ENCODE measurements at places on chromosomes 11 and 22. TPM values are rescaled to one million over a fixed set of nuclear protein-coding genes. Genes with fewer than 3 reads are reported as not detected.

GRCh38 chr11:46238078-46238966 is 39.1 kb upstream of the CREB3L1 start:
- 0 out of 2 replicates have a peak, but pooled peaks cover 7% of the 10 kb centered on the region for H3K36me3 ChIP-seq
- H3K27me3 ChIP-seq: no peaks in the 10 kb centered on the region
- peak overlapping the region; percentile 59 for H3K27ac ChIP-seq
- H3K4me3 ChIP-seq: peak overlapping the region; percentile 56
- H3K4me1 ChIP-seq: peaks cover 45% of the 10 kb centered on the region
- peak; percentile 67 for DNase-seq

DNA sequence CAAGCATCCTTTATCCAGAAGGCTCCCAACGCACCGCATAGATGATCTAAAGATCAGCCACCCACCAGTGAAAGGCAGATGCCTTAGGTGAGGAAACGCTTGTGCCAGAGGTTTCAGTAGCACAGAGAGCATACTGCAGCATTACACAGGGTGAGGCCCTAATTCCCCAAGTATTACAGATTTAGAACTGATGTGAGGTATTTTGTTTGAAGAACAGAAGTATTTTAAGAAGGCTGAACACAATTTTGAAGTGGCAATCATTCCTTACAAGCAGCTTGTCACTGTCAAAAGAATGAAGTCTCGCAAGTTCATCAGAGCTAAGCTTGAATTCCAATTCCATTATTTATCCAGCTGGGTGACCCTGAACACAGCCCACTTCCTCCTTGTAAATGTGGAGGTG is 70.0 kb upstream of the FAT3 start:
- no peaks in the 10 kb centered on the region for H3K27me3 ChIP-seq
- no peak for DNase-seq
- no peaks in the 10 kb centered on the region for H3K4me1 ChIP-seq
- no peaks in the 10 kb centered on the region for H3K36me3 ChIP-seq

- no peak overlapping the region for H3K27ac ChIP-seq
- H3K27me3 ChIP-seq: no peaks in the 10 kb centered on the region
- no peak overlapping the region for H3K4me3 ChIP-seq
- peak; percentile 50 for DNase-seq
- peaks cover 9% of the 10 kb centered on the region for H3K4me1 ChIP-seq
These were observed 11.9 kb downstream of the C11orf21 start for GRCh38 chr11:2289859-2290258.

TM7SF2 gene
- total RNA-seq: 2.4 TPM

STX5 gene
- total RNA-seq: 45.7 TPM

DNA sequence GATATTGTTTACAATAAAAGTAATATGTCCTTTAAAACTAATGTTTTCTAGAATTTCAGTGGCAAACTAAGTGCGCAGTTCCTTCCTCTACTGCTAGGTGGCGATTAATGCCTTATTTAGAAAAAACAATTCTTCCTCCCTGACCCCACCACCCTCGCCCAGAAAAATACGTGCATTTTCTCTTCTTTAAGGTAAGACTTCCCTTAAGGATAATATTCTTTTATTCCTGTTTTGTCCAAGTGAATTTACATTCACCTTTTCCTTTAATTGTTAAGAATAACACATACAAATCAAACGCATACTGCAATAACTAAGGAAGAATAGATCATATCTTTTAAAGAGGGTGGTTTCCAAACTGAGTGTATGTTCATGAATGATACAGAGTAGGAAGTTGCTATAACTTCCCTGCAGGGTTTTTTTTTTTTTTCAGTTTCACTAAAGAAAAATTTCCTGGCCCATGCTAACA is 17.0 kb upstream of the PSMA1 start:
- H3K36me3 ChIP-seq: no peaks in the 10 kb centered on the region
- no peak for DNase-seq
- H3K27ac ChIP-seq: no peak overlapping the region
- no peaks in the 10 kb centered on the region for H3K4me1 ChIP-seq
- H3K27me3 ChIP-seq: peaks cover 1% of the 10 kb centered on the region
- no peak overlapping the region for H3K4me3 ChIP-seq

CREB3L1 gene
- total RNA-seq: 12.1 TPM

DNA sequence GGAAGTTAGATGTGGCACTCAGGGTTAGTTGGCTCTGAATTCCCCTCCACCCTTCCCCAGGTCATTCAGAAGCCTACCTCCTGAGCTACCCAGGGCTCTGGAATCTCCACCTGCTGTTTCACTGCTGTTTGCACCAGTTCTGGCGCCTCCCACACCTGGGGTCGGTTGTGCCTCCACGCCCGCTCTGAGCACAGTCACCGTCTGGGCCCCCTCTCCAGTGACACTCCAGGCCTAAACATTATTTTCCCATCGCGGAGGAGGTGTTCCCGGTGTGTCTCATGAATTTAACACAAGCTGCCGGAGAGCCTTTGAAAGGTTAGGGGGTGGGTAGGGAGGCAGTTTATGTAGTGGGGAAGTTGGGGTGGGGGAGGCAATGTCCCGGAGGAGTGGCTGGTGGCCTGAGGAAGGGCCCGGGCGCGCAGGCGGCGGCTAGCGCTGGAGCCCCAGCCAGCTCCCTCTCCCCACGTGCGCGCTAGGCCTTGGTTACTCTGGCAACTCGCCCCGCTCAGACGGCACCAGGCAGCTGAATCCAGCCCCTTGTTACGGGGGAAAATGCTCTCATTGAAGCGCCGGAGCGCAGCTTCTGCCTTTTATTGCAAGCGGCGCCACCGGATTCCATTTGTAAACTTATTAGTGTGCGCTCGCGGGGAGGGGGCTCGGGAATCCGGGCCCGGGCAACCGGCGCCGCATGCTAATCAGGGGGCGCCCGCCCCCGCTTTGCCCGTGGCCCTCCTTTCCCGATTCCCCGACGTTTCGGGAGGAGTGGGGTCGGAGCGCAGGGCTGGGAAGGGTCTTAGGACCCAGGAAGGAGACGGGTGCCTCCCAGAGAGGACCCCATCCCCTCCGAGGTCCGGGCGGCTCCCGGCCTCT is 52.4 kb downstream of the GRIK4 start:
- no peak overlapping the region for H3K4me3 ChIP-seq
- DNase-seq: no peak
- H3K27ac ChIP-seq: no peak overlapping the region
- no peaks in the 10 kb centered on the region for H3K4me1 ChIP-seq
- H3K27me3 ChIP-seq: no peaks in the 10 kb centered on the region
- no peaks in the 10 kb centered on the region for H3K36me3 ChIP-seq

GRCh38 chr11:132771746-132772145 is 760.6 kb downstream of the OPCML start:
- H3K27ac ChIP-seq: no peak overlapping the region
- no peak for DNase-seq
- no peaks in the 10 kb centered on the region for H3K4me1 ChIP-seq
- no peak overlapping the region for H3K4me3 ChIP-seq
- no peaks in the 10 kb centered on the region for H3K27me3 ChIP-seq

RIMBP3B gene
- total RNA-seq: 0.89 TPM

C11orf65 gene
- not detected for total RNA-seq

OR2AT4 gene
- not detected for total RNA-seq

KLHL35 gene
- 0.41 TPM for total RNA-seq

POTEH gene
- total RNA-seq: not detected

GRCh38 chr11:2860636-2861035 is 24.9 kb downstream of the CDKN1C start:
- H3K27ac ChIP-seq: no peak overlapping the region
- H3K27me3 ChIP-seq: peaks cover 40% of the 10 kb centered on the region
- no peaks in the 10 kb centered on the region for H3K36me3 ChIP-seq
- no peak overlapping the region for H3K4me3 ChIP-seq

GRCh38 chr22:38745676-38746460 is 9.9 kb downstream of the SUN2 start:
- no peak overlapping the region for H3K27ac ChIP-seq
- no peaks in the 10 kb centered on the region for H3K27me3 ChIP-seq
- H3K36me3 ChIP-seq: peaks cover 99% of the 10 kb centered on the region
- H3K4me3 ChIP-seq: no peak overlapping the region

OMP gene
- total RNA-seq: not detected

DNA sequence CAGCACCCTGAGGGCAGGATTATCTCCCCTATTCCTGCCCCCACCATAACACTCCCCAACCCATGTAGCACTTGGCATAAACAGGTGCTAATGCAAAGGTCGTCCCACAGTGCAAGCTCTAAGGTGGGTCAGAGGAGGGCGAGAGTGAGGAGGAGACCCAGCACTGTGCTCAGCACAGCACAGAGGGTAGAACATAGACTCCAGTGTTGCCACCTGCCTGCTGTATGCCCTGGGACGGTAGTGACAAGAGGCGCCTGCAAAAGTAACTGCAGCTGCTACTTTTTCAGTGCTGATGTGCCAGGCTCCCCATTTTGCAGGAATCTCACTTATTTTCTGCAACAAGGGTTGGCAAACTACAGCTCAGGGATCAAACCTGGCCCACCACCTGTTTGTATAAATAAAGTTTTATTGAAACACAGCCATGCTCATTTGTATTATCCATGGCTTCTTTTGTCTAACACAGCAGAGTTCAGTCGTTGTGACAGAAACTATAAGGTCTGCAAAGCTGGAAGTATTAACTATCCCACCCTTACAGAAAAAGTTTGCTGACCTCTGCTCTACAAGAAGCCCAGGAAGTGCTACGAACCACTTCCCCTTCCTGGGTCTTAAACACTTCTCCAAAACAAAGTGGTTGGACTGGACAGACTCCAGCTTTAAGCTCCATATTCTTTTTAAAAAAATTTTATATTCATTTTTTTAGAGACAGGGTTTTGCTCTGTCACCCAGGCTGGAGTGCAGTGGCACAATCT is 16.9 kb upstream of the CDC42BPG start:
- DNase-seq: no peak
- no peak overlapping the region for H3K4me3 ChIP-seq
- peaks cover 65% of the 10 kb centered on the region for H3K4me1 ChIP-seq
- H3K27me3 ChIP-seq: no peaks in the 10 kb centered on the region

DNA sequence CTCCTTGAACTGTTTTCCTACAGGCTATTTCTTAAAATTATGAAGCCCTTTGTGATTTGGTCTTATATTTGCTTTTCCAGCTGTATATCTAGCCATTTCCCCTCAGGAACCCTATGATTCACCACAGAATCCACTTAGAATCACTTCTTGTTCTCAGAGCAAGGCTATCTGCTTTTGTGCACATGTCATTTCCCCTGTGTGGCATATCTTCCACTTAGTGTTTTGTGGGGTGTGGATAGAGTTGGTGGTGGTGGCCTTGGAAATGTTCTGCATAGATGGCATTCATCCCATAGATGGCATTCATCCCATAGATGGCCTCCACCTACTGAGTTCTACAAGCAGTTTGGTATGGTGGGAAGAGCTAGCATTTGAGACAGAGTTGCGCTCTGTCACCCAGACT is 44.7 kb downstream of the SWAP70 start:
- no peaks in the 10 kb centered on the region for H3K27me3 ChIP-seq
- DNase-seq: no peak
- H3K27ac ChIP-seq: no peak overlapping the region
- H3K4me1 ChIP-seq: no peaks in the 10 kb centered on the region

CNTN5 gene
- not detected for total RNA-seq

GRCh38 chr11:63738720-63739360 is 29.7 kb downstream of the ZFTA start:
- H3K4me1 ChIP-seq: no peaks in the 10 kb centered on the region
- H3K27ac ChIP-seq: no peak overlapping the region
- no peak overlapping the region for H3K4me3 ChIP-seq

GRCh38 chr11:69487391-69487790 is 5.9 kb downstream of the LINC01488 start:
- no peak for DNase-seq
- H3K36me3 ChIP-seq: no peaks in the 10 kb centered on the region
- no peaks in the 10 kb centered on the region for H3K27me3 ChIP-seq
- no peak overlapping the region for H3K27ac ChIP-seq

- no peak overlapping the region for H3K27ac ChIP-seq
- H3K4me1 ChIP-seq: no peaks in the 10 kb centered on the region
- no peaks in the 10 kb centered on the region for H3K27me3 ChIP-seq
- no peak overlapping the region for H3K4me3 ChIP-seq
- no peaks in the 10 kb centered on the region for H3K36me3 ChIP-seq
These were observed 38.2 kb upstream of the SESN3 start for GRCh38 chr11:95269036-95269819.

- H3K4me1 ChIP-seq: no peaks in the 10 kb centered on the region
- H3K4me3 ChIP-seq: no peak overlapping the region
- no peak for DNase-seq
- no peaks in the 10 kb centered on the region for H3K27me3 ChIP-seq
- H3K27ac ChIP-seq: no peak overlapping the region
- H3K36me3 ChIP-seq: no peaks in the 10 kb centered on the region
These were observed 481.4 kb downstream of the ETS1 start for GRCh38 chr11:128105950-128106349.

SHISA8 gene
- not detected for total RNA-seq

LBHD1 gene
- 2.1 TPM for total RNA-seq

DNA sequence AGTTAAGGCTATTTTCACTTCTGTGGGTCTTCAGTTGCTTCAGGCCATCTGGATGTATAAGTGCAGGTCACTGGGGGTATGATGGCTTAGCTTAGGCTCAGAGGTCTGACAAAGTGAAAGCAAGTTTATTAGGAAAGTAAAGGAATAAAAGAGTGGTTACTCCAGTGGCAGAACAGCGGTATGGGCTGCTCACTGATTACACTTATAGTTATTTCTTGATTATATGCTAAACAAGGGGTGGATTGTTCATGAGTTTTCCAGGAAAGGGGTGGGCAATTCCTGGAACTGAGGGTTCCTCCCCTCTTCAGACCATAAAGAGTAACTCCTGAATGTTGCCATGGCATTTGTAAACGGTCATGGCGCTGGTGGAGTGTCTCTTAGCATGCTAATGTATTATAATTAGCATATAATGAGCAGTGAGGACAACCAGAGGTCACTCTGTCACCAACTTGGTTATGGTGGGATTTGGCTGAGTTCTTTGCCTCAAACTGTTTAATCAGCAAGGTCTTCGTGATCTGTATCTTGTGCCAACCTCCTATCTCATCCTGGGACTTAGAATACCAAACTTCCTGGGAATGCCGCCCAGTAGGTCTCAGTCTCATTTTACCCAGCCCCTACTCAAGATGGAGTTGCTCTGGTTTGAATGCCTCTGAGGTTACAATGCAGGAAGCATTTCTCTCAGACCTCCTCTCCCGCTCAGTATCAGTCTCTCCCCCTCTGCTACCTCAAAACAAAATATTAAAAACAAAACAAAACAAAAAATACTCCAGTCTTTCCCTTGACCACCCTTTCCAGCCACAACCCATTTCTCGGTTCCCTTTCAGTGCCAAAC is 106.6 kb upstream of the SLC22A12 start:
- peaks cover 44% of the 10 kb centered on the region for H3K27me3 ChIP-seq
- no peak overlapping the region for H3K4me3 ChIP-seq
- no peaks in the 10 kb centered on the region for H3K4me1 ChIP-seq
- H3K36me3 ChIP-seq: no peaks in the 10 kb centered on the region
- peak; percentile 26 for DNase-seq
- no peak overlapping the region for H3K27ac ChIP-seq

Data from SJSA1 (cell line).